ENCODE measurements at places on chromosomes 7 and 10.

GRCh38 chr10:28915989-28916588 lies 238.8 kb downstream of the BAMBI start:
- DNase-seq: no peak

DNA sequence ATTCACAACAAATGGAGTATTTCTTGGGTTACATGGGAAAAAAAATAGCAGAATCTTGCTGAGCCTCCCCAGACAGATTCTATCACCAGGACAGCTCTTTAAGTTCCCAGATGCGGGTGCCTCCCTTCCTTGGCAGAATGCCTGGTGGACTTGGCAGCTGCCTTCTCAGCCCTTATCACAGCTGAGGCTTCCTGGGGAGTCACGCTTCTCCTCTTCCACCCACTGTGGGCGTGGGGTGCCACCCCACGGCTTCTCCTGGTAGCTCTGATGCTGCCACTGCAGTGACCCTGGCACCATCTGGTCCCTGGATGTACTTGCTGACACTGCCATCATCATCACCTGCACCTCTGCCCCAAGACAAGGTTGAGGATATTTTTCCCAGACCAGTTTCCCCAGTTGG lies 16.2 kb upstream of the NME8 start:
- DNase-seq: no peak

GRCh38 chr10:132400041-132400546 lies 3.1 kb downstream of the PWWP2B start:
- no peak for DNase-seq

- DNase-seq: no peak
Measured at GRCh38 chr10:69906425-69906824, 104.7 kb downstream of the COL13A1 start.

- no peak for DNase-seq
Measured at GRCh38 chr10:77001206-77001605, 636.4 kb downstream of the KCNMA1 start.

GRCh38 chr7:95470452-95470851 lies 15.3 kb upstream of the ASB4 start:
- peak; percentile 15 for DNase-seq

DNA sequence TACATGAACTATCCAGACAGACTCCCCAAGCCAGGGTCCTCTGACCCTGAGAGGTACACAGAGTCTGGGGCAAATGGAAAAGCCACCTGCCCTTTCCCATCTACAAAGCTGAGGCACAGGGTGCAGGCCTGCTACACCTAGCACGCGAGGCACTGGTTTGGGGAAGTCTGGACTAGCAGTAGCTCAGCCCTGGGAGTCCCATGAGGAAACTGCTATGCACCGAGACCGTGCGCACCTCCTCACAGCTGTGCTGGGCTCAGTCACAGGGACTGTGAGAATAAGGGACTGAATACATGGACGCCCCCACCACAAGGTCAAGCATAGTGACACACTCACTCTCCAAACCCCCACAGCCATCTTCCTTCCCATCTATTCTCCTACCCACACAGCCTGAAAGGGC lies 8.2 kb downstream of the MAT1A start:
- DNase-seq: no peak

DNA sequence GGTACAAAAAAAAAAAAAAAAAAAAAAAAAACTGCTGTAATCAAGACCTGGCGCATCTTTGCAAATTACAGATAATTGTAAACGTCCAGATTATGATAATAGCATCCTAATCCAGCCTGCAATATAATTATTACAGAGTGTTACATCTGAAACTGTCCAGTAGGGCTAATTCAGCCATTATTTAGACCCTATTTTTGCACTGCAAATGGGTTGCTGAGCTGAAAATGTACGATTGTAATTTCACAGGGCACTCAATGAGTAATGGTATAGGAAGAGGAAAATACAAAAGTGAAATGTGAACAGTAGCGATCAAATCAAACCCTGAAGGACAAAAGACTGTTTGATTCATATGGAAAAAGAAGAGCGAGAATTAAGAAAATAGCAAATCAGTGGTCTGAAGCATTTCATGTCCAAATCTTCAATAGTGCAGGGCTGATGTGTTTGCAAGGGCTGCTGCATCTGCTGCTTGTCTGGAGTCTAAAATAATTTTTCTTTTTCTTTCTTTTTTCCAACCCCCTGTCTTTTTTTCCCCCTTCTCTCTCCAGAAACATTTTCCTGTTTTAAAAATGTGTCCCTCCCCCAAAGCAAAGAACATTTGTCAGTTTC lies 8.9 kb downstream of the DLX6 start:
- no peak for DNase-seq

DNA sequence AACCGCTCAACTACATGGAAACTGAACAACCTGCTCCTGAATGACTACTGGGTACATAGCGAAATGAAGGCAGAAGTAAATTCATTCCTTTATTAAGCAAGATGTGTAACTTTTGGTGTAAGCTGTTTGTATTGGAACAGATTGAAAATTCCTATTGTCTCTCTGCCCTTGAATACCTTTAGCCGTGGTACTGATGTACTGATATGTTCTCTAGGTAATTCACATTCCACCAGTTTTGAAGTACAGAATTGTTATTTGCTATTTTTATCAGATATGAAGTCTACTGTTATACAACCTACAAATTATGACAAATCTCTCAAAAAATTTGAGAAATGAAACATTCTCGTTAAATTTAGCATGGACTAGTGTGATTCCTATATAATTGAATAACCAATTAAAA lies 17.7 kb downstream of the ZMYND11 start:
- no peak for DNase-seq

DNA sequence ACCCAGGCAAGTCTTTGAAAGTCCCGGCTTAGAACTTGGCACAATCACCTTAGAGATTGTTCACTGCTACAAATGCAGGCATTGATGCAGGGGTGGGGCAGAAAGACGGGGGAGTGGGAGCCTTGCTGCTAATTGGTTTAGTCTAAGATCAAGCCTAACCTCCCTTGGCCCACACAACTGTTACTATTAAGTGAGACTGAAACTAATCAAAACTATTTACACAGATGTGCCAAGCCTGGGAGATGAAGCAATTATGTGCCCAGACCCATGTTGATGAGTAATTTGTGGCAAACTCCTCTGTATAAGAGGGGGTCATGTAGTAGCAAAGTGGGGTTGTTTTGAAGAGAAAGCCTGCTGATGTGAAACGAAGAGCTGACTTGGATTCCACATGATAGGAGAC lies 178.2 kb upstream of the ITGB1 start:
- DNase-seq: no peak

DNA sequence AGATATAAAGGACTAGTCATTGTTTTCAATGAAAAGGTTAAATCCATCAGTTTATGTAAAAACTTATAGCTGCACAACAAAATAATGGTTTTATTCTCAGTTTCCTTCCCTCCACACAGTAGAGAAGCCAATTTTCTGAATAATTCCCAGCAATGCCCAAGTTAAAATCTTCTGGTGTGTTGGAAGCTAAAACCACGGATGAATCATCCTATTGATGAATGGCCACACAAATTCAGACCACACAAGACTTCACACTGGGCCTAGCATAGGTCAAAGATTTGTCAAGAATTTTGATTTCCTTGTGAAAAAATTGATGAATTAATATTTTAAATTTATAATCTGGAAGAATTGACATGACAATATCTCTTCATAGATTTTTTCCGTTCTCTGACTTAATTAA lies 617.6 kb downstream of the INHBA start:
- DNase-seq: no peak

DNA sequence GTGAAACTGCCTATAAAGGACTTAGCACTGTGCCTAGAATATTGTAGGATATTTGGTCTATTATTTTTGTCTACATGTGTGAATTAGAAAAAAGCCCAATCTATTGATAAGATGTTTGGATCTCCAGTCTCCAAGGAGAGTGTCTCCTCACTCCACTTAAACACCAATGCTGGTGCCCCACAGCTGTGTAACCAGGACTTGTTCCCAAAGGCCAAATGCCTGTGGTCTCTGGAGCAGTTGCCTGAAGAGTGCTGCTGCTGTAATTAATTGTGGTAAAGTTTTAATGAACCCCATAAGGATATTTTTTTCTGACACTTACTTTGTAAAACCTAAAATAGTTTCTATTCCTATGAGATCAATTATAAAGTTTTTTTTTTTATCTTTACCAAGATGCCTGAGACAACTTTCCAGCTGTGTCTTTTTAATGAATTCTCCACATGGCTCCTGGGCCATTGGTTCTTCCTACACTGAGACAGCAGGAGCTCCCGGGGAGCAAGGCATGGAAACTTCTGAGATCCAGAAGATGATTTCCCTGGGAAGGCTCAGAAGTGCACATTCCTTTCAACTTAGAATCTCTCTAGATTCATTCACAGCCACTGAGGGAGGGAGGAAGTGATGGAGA lies 11.2 kb upstream of the OR2A5 start:
- DNase-seq: no peak

- DNase-seq: no peak
Measured at GRCh38 chr10:127854769-127855590, 37.8 kb downstream of the CLRN3 start.

DNA sequence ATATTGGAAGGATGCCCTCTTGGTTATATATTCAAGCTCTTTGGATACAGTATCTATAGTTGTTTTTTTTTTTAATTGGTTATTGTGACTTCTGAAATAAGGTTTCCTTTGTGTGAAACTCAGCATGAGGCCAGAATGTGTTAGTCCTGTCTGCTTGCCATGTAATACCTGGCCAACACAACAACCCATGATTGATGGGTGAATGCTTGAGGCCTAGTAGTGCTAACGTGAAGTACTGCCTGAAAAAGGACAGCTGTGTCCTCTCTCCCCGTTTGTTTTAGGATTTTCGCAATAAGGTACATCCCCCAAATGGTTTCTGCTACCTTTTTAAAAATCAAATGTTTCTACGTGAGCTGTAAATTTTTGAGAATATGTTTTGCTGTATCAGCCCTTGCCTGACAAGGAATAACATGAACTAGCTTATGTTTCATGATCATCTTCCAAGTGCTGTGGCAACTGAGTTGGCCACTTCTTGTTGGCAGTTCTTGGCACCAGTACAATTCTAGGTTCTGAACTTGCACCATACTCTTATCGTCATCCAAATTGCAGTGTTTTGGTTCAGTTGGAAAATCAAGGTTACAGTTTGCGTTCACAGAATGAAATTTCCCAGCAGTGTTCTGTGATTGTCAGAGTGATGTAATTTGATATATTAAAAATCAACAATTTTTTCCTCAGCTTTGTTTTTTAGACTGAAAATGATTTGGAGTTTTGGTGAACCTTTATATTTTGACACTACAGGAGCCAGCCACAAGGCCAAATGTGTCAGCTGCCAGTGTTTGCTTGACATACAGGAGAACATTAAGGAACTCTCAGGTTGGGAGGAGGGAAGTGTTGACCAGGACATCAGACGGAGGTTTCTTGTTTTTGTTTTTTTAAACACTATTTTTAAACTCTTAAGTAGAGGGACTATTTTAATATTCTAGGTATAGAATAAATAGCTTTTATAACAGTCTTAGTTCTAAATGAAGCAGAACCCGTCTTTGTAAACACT lies 13.5 kb upstream of the ASCC1 start:
- DNase-seq: no peak

GRCh38 chr7:131653418-131654248 lies 97.2 kb upstream of the PODXL start:
- DNase-seq: no peak

GRCh38 chr7:156841497-156841896 lies 51.5 kb downstream of the LMBR1 start:
- no peak for DNase-seq

- DNase-seq: no peak
Measured at GRCh38 chr10:326350-326749, 191.1 kb downstream of the ZMYND11 start.

- DNase-seq: peak; percentile 53
Measured at GRCh38 chr7:44709011-44709915, 39.4 kb upstream of the ZMIZ2 start.

- no peak for DNase-seq
Measured at GRCh38 chr7:135283959-135284638, 50.5 kb downstream of the STRA8 start.

GRCh38 chr7:16986755-16987154 lies 105.0 kb upstream of the AGR3 start:
- DNase-seq: no peak

- no peak for DNase-seq
Measured at GRCh38 chr10:29285624-29286051, 3.2 kb upstream of the LYZL1 start.

DNA sequence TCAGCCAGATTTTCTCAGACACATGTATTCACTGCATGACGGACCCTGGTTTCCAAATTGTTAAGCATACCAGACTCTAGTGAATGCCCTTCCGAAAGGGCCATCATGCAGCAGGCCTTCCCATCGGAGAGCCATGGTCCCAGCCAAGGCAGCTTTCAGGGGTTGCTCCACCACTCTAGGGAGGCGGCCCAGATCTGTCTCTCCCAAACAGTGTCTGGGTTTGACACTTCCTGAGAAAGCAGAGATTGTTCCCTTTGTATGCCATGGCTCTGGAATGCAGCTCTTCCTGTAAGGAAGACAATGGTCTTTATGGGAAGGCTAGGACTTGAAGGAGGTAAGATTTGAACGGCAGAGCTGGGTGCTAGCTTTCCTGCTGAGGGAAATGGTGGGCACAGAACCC lies 178.8 kb upstream of the BMPER start:
- DNase-seq: peak; percentile 42

GRCh38 chr7:99729486-99730237 lies 5.3 kb downstream of the CYP3A7 start:
- DNase-seq: no peak
